GM23248 (cell line): ENCODE measurements at places on chromosomes 12 and 14. TPM values are rescaled to one million over a fixed set of nuclear protein-coding genes. Genes with fewer than 3 reads are reported as not detected.

Gene KLRD1
- 0.11 and 0.13 TPM in 2 replicates for total RNA-seq

GRCh38 chr12:88108021-88108420 is 33.9 kb downstream of the CEP290 start:
- DNase-seq, result peak; percentile 7
- H3K27me3 ChIP-seq, result no peaks in the 10 kb centered on the region
- H3K4me1 ChIP-seq, result peaks cover 5% of the 10 kb centered on the region
- no peak overlapping the region for H3K4me3 ChIP-seq
- no peak overlapping the region for H3K27ac ChIP-seq

- no peaks in the 10 kb centered on the region for H3K27me3 ChIP-seq
- H3K36me3 ChIP-seq, result peaks cover 22% of the 10 kb centered on the region; the same call in 1 of the 2 replicates
- peak overlapping the region; percentile 93 for H3K27ac ChIP-seq
- H3K4me1 ChIP-seq, result peaks cover 21% of the 10 kb centered on the region
These were observed 1.4 kb downstream of the LRP10 start for GRCh38 chr14:22872833-22873520.

GRCh38 chr12:52873832-52874572 is 25.2 kb upstream of the KRT78 start:
- no peaks in the 10 kb centered on the region for H3K27me3 ChIP-seq
- peak overlapping the region; percentile 86 for H3K27ac ChIP-seq
- DNase-seq, result peak; percentile 99
- H3K36me3 ChIP-seq, result no peaks in the 10 kb centered on the region
- peak overlapping the region; percentile 59 for H3K4me3 ChIP-seq

DNA sequence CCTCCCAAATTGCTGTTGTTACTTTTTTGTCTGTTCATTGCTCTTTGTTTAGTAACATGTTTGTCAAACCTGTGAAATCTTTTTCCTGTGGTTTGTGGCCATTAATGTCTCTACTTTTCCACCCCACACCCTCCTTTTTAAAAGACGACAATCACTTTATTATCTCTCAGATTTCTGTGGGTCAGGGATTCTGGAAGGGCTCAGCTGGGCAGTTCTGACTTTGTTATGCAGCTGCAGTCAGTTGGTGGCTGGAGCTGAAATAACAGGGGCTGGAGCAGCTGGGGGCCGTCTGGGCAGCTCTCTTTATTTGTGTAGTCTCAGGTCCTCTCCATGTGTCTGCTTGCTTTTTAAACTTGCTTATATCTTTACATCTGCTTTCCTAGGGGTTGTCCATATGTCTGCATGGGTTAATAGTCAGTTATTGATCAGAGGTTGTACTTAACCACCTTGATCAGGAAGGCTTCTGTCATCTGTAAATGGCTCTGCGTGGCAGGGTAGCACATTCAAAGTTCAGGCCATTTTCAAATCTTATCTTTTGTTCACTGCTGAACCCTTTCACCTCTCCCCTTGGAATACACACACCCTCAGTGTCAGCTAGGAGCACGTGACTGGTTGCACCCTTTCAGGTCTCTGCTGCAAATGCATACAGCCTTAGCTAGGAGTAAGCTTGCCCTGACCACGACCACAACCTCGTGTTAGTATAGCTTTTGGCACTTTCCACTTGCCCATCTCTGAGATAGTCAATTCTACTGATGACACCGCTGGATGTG is 27.9 kb downstream of the BORCS5 start:
- DNase-seq, result no peak
- H3K27ac ChIP-seq, result no peak overlapping the region
- no peaks in the 10 kb centered on the region for H3K27me3 ChIP-seq
- H3K4me1 ChIP-seq, result peaks cover 25% of the 10 kb centered on the region
- no peaks in the 10 kb centered on the region for H3K36me3 ChIP-seq

Gene P2RX2
- not detected in 2 replicates for total RNA-seq

Gene CPNE6
- total RNA-seq, result not detected in 2 replicates

Gene ACYP1
- 5.7 and 7.3 TPM in 2 replicates for total RNA-seq

DNA sequence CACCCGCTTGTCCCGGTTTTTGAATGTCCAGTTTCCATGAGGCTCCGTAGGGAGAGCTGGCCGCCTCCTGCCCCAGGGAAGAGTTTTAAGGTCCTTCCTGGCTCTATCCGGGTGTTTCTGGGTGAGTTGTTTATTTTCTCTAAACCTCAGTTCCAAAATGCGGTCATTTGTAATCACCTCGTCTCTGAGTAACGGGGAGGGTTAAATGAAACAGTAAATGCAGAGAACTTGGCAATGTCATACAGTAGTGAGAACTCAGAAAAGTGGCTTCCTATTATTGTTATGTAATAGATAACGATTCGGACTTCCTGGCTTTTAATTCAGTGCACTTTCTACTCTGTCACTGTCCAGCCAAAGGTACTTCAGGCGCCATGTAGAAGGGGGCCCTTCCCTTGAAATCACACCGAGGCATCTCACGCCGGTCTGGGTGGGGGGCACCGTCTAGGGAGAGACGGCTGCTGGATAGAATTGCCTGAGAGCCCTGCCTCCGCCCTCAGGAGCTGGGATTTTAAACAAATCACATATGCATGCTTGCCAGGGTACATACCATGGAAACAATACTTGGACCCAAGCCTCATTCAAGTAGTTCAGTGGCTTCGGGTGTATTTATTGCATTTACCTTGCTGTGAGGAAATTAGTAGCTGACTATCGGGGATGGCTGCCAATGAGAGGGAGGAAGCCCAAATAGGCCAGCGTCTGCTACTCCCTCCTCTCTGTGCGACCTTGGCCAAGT is 26.4 kb downstream of the NOS1 start:
- H3K4me1 ChIP-seq, result no peaks in the 10 kb centered on the region
- H3K27me3 ChIP-seq, result no peaks in the 10 kb centered on the region
- no peaks in the 10 kb centered on the region for H3K36me3 ChIP-seq
- H3K27ac ChIP-seq, result no peak overlapping the region

GRCh38 chr12:50597200-50598195 is 92.7 kb downstream of the DIP2B start:
- DNase-seq, result peak; percentile 95
- peak overlapping the region; percentile 59 for H3K4me3 ChIP-seq
- H3K36me3 ChIP-seq, result no peaks in the 10 kb centered on the region
- H3K27me3 ChIP-seq, result no peaks in the 10 kb centered on the region
- peaks cover 25% of the 10 kb centered on the region for H3K4me1 ChIP-seq
- peak overlapping the region; percentile 84 for H3K27ac ChIP-seq

Gene SMIM41
- total RNA-seq, result not detected in 2 replicates

- DNase-seq, result no peak
- H3K36me3 ChIP-seq, result no peaks in the 10 kb centered on the region
- H3K27me3 ChIP-seq, result no peaks in the 10 kb centered on the region
- no peak overlapping the region for H3K27ac ChIP-seq
- no peak overlapping the region for H3K4me3 ChIP-seq
These were observed 29.0 kb upstream of the WDR89 start for GRCh38 chr14:63670692-63671091.

DNA sequence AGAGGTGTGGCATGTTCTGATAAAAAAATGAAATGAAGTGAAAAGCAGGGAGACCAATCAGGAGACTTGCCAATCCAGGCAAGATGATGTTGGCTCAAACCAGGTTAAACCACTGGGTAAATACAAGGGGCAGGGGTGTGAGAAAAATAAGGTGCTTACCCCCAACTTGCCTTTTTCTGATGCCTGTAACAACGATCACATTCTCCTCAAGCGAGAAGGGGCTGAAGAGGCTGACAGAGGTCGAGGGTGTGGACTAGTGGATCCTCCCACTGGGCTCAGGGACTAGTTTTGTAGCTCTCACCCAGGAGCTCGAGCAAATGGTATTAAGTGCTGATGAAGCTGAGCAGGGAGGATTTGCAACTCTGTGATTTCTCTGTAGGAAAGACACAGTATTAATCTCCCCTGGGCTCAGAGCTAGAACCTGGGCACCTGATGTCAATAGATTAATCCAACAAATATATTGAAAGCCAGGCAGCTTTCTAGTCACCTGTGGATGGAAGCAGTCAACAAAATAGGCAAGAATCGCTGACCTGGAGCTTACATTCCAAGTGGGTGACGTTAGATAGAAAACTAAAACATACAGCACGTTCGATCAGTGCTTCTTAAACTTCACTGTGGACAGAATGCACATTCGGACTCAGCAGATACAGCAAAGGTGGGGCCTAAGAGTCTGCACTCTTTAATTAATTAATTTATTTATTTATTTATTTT is 15.2 kb upstream of the EAPP start:
- H3K36me3 ChIP-seq, result no peaks in the 10 kb centered on the region
- H3K27ac ChIP-seq, result peak overlapping the region; percentile 54
- peak; percentile 61 for DNase-seq
- no peaks in the 10 kb centered on the region; the same call in 1 of the 2 replicates for H3K4me1 ChIP-seq
- H3K4me3 ChIP-seq, result peak overlapping the region; percentile 14; the same call in 1 of the 2 replicates

DNA sequence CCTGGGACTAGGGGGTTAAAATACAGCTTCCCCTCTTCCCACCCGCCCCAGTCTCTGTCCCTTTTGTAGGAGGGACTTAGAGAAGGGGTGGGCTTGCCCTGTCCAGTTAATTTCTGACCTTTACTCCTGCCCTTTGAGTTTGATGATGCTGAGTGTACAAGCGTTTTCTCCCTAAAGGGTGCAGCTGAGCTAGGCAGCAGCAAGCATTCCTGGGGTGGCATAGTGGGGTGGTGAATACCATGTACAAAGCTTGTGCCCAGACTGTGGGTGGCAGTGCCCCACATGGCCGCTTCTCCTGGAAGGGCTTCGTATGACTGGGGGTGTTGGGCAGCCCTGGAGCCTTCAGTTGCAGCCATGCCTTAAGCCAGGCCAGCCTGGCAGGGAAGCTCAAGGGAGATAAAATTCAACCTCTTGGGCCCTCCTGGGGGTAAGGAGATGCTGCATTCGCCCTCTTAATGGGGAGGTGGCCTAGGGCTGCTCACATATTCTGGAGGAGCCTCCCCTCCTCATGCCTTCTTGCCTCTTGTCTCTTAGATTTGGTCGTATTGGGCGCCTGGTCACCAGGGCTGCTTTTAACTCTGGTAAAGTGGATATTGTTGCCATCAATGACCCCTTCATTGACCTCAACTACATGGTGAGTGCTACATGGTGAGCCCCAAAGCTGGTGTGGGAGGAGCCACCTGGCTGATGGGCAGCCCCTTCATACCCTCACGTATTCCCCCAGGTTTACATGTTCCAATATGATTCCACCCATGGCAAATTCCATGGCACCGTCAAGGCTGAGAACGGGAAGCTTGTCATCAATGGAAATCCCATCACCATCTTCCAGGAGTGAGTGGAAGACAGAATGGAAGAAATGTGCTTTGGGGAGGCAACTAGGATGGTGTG is 1.9 kb downstream of the GAPDH start:
- H3K4me1 ChIP-seq, result peaks cover 43% of the 10 kb centered on the region
- DNase-seq, result peak; percentile 29
- H3K27ac ChIP-seq, result peak overlapping the region; percentile 96
- peaks cover 33% of the 10 kb centered on the region for H3K36me3 ChIP-seq
- peak overlapping the region; percentile 96 for H3K4me3 ChIP-seq
- no peaks in the 10 kb centered on the region for H3K27me3 ChIP-seq

DNA sequence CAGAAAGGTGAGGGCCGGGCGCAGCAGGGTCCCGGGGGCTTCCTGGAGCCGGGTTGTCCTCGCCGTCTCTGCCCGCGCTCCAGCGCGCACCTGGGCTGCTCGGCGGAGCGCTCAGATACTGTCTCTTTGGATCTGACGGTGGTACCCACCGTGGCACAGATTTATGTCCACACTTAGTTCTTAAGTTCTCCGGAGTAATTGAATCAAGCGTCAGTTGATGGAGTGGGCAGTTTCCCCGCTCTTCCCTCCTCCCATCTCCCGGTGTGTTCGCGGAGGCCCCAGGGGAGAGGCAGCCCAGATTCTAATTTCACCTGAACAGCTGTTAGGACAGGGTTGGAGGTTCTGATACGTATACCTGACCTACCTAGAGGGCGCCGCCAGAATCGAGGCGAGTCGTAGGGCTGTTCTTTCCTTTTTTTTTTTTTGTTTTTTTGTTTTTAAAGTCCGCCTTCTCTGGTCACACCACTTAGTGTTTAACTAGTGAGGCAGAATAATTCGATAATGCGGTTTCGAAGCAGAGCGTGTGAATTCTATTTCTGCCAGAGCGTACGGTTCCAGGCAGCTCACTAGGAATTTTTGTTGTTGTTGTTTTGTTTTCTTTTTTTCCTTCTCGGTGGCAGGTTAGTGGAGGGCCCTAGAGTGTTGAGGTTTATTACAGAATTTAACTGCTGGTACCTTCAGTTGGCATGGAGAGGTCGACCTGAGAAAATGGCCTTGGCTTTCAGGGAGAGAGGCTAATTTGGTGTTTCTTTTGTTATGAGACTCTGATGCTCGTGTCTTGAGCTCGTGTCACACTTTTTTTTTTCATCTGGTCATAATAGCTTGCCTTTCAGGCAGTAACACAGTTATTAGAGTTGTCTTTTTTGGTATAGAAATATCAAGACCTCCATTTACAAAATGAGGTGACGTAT is 22.3 kb upstream of the GNS start:
- no peak for DNase-seq
- H3K4me3 ChIP-seq, result no peak overlapping the region; the same call in 1 of the 2 replicates
- no peaks in the 10 kb centered on the region for H3K36me3 ChIP-seq
- peaks cover 53% of the 10 kb centered on the region for H3K27me3 ChIP-seq
- H3K4me1 ChIP-seq, result no peaks in the 10 kb centered on the region

- peaks cover 14% of the 10 kb centered on the region for H3K4me1 ChIP-seq
- no peak overlapping the region for H3K4me3 ChIP-seq
- peaks cover 27% of the 10 kb centered on the region for H3K27me3 ChIP-seq
- no peak overlapping the region for H3K27ac ChIP-seq
- DNase-seq, result peak; percentile 61
These were observed 5.5 kb upstream of the KRT84 start for GRCh38 chr12:52390739-52391617.

- peaks cover 7% of the 10 kb centered on the region; the same call in 1 of the 2 replicates for H3K4me1 ChIP-seq
- H3K27ac ChIP-seq, result no peak overlapping the region
- no peaks in the 10 kb centered on the region for H3K36me3 ChIP-seq
- DNase-seq, result no peak
- no peak overlapping the region for H3K4me3 ChIP-seq
- H3K27me3 ChIP-seq, result no peaks in the 10 kb centered on the region
These were observed 36.2 kb upstream of the SOCS2 start for GRCh38 chr12:93536111-93536765.

Gene CDKN3
- total RNA-seq, result 20.1 and 44.5 TPM in 2 replicates

- no peak overlapping the region for H3K4me3 ChIP-seq
- no peak for DNase-seq
- no peaks in the 10 kb centered on the region for H3K27me3 ChIP-seq
- no peak overlapping the region for H3K27ac ChIP-seq
- H3K36me3 ChIP-seq, result no peaks in the 10 kb centered on the region
These were observed 15.2 kb downstream of the PDE6H start for GRCh38 chr12:14988035-14988434.

DNA sequence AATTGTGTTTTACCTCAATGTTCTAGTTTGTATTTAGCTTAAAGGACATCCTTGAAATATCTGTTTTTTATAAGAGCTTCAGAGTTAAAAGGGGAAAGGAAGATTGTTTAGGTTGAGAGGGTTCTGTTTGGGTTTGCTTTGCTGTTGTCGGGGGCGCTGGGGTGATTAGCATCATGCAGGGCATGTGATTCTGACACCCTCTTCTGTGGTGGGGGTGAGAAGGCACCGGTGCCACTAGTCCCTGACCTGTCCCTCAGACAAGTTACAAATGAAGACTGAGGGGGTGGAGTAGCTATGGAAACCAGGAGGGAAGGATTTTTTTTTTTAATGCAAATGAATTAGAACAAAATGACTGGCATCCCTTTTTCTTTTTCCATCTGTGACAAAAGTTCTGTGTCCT is 291.3 kb downstream of the RPAP3 start:
- peaks cover 12% of the 10 kb centered on the region for H3K4me1 ChIP-seq
- no peaks in the 10 kb centered on the region for H3K27me3 ChIP-seq
- H3K4me3 ChIP-seq, result no peak overlapping the region
- no peak overlapping the region for H3K27ac ChIP-seq
